ENCODE measurements at places on chromosomes 12 and 14. TPM values are rescaled to one million over a fixed set of nuclear protein-coding genes. Genes with fewer than 3 reads are reported as not detected.

Gene EMP1
- 13.4 TPM for total RNA-seq

Gene ANKRD33
- not detected for total RNA-seq

Gene ABCC9
- 0.64 TPM for total RNA-seq

Gene CLEC4E
- total RNA-seq = not detected

Gene DHRS2
- not detected for total RNA-seq

Gene GUCY2C
- total RNA-seq = not detected

Gene SIRT4
- total RNA-seq = 0.96 TPM

Gene AKAP5
- 0.72 TPM for total RNA-seq

Gene SMIM41
- not detected for total RNA-seq

Gene LRRC23
- total RNA-seq = 11.7 TPM

Gene IFI27
- total RNA-seq = 30.7 TPM

Gene BMP4
- 0.48 TPM for total RNA-seq

Gene APPL2
- total RNA-seq = 31.6 TPM

Gene PLEK2
- 50.1 TPM for total RNA-seq

Gene WIF1
- not detected for total RNA-seq

Gene SLC22A17
- total RNA-seq = 8.7 TPM

Gene PTHLH
- total RNA-seq = 193 TPM

Gene RHEBL1
- total RNA-seq = 0.24 TPM

Gene LLPH
- total RNA-seq = 3.6 TPM

Gene PAN2
- 10.1 TPM for total RNA-seq

Gene FAIM2
- total RNA-seq = not detected

Gene SYT1
- total RNA-seq = 0.96 TPM

Gene ACOT6
- total RNA-seq = 0.43 TPM

Gene CMA1
- not detected for total RNA-seq

Gene CLEC9A
- not detected for total RNA-seq

Gene HOXC13
- not detected for total RNA-seq

Gene AICDA
- 0.48 TPM for total RNA-seq

Gene AQP2
- not detected for total RNA-seq

Gene TPH2
- not detected for total RNA-seq

Gene GPR84
- total RNA-seq = not detected

Gene RTL1
- not detected for total RNA-seq

Gene GSC
- not detected for total RNA-seq

Gene CLEC4A
- not detected for total RNA-seq

Gene TAS2R13
- total RNA-seq = 0.48 TPM

Gene PTGDR
- total RNA-seq = not detected

Gene MYL2
- not detected for total RNA-seq

Gene SLC10A1
- total RNA-seq = not detected

Gene REP15
- total RNA-seq = 0.72 TPM

Gene TPPP2
- total RNA-seq = not detected

Gene ADAM21
- total RNA-seq = 0.64 TPM
